Hematopoietic multipotent progenitor cell treated with erythropoietin and hydrocortisone succinate and interleukin-3 and kit ligand, for 6 days (in vitro differentiated cells): ENCODE measurements at places on chromosomes 1 and 21.

- DNase-seq = no peak
Observed at GRCh38 chr1:11620924-11621323, 33.3 kb downstream of the FBXO2 start.

- DNase-seq = no peak
Observed at GRCh38 chr1:234533034-234533891, 54.3 kb upstream of the TARBP1 start.

- DNase-seq = peak; percentile 71
Observed at GRCh38 chr21:37220433-37220980, 46.6 kb downstream of the VPS26C start.

- peak; percentile 24 for DNase-seq
Observed at GRCh38 chr1:46490656-46491442, 1.2 kb downstream of the DMBX1 start.

DNA sequence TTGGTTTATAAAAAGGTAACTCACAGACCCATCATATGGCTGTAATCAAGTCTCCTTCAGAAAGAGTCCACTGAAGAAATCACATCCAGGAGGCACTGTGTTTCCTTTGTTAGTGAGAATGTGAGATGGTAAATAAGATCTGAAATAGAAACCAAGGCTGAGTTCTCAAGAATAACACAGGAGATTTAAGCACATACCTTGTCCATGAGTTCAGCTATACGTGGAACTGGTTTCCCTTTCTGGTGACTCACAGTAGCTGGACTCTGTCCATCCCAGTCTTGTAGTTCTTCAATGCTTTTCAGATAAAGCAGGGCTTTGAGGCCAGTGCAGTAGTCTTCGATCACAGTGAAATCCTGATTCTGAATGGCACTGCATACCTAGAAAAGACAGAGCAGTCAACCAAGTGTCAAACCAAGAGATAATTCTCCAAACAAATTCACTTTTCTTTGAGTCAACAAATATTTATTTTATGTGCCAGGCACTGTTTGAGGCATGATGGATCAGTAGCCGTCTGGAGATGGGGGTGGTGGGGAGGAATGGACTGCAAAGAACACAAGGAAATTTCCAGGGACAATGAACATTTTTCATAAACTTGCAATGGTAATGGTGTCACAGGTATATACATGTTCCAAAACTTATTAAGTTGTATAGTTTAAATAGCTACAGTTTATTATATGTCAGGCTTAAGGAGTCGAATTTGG is 471.4 kb downstream of the PTBP2 start:
- no peak for DNase-seq

- no peak for DNase-seq
Observed at GRCh38 chr1:244412176-244412575, 39.5 kb downstream of the ADSS2 start.

- DNase-seq = no peak
Observed at GRCh38 chr1:223622132-223622842, 43.2 kb downstream of the CAPN8 start.
